Fibroblast of the conjunctiva (primary cell): ENCODE measurements at places on chromosomes 4 and X.
A peak's percentile ranks its signal among the peaks of the same experiment; 100 is the strongest.

GRCh38 chrX:24920769-24921168 is 95.0 kb downstream of the ARX start:
- DNase-seq = no peak

GRCh38 chr4:141133146-141133998 is at the start of gene RNF150:
TSS of gene RNF150 (minus strand) at chr4:141133469.
- DNase-seq = peak; percentile 92

DNA sequence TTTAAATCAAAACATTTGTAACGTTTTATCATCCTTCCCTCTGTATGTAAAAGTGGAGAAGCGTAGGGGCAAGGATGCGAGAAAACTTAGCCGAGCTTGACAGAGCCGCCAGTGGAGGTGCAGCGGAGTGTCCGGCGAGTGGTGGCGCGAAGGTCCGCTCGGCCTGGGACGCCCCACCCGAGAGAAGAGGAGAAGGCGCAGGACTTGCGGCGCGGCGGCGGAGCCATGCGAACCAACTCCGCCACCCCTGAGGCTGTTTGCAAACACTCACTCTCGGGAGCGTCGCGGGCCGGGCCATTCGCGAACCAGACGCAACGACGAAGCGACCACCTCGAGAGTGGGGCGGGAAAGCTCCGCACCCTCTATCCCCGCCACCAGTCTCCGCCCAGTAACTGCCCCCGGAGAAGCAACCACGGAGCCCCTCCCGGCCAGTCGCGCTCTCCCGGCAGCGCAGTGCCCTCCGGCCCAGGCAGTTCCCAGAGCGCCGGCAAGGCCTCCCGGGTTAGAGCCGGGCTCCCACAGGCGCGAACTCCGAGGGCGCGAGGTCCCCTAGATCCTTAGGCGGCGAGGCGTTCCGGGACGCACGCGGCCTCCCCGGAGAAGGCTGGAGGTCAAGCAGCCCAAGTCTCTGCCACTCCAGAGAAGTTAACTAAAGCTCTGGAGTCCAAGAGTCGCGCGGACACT is 2.3 kb upstream of the MAB21L2 start:
- DNase-seq = no peak

- DNase-seq = no peak
Observed at GRCh38 chr4:158938220-158939044, 164.4 kb upstream of the RAPGEF2 start.

DNA sequence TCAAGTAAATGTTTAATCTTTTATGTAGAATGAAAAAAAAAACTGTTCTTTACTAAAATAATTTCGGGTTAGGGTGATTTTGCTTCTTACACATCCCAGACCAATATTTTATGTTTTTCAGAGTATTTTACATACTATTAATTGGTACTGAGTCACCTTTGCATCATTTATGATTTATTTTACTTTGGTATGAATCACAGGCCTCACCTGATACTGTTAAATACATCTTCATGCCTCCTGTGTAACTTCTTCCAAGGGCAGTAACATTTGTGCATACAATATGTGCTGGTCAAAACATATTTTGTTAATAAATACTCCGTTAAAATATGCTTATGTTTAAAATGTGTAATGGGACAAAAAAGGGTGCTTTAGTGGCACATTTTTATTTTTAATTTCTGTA is 529.6 kb downstream of the ZNF674 start:
- DNase-seq = no peak

DNA sequence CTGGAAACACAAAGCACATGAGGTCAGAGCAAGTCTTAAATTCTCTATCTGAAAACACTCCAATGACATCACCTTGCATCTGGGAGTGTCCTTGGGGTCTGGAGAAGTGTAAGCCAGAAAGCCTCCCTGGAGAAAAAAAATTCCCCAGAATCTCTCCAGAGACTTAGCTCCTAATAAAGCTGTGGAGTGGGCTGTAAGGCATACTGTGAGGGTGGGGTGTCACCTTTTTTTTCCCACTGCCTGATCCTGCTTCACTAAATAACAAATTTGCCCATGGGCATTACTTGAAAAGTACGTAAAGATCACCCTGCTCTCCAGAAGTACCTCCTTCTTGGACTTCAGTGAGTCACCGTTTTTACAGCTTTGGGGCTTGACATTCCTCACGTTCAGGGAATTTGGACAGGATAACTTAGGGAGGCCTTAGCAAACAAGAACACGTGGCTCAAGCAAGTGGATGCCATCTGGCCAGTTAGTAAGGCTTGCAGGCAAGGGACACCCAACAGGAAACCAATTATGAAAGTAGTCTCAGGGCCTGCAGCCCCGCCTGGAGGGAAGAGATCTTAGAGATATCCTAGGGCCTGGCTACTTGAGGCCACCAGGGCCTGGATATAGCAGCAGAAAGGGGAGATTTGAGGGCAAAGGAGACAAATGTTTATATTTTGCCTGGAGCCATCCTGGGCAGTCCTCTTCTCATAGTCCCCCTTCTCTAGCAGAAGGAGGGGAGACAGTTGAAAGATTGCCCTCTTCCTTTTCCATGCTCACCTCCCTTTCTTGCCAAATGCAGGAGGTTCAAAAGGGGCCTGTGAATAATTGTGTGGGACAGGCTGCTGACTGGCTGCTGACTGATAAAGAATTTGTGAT is 60.1 kb upstream of the PLAC1 start:
- DNase-seq = peak; percentile 73

DNA sequence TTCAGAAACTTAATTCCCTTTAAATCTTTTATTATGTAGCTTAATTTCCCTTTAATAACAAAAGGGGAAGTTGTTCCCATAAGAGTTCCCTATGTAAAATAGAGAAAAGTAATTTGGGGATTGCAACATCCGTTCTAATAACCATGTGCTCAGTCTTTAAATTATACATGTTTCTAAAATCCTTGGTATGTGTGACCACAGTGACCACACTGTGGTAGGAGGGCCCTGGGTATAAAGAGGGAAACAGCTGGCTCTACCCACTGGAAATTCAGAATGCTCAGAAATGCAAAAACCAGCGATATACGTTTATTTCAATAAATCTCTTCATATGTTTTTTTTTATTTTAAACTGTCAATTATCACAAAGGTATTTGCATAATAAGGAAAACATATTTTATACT is 219.1 kb downstream of the FGF13 start:
- no peak for DNase-seq

DNA sequence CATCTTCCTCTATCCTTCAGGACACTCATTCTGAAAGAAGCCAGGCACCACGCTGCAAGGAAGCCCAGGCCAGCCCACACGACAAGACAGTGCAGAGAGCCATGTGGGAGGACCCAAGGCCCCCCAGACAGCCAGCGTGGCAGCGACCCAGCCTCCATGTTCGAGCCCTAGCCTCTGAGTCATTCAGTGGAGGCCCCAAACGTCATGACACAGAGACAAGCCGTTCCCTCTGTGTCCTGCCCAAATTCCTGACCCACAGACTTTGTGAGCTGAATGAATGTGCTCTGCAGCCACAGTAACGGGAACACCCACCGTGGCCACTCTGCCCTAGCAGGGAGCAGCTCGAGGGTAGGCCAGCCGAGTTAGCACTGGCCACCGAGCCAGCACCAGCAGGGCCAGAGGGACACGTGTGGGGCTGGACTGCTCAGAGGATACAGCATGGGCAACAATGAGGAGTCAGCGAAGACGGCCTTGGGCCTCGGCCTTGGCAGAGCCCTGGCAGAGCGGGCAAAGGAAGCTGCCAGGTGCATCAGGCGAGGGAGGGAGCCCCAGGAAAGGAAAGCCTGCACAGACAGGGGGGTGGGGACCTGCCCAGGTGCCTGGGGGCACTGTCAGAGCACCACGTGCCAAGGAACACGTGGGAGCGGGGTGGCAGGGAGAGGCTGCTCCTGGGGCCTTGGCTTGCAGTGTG is 8.6 kb downstream of the BLOC1S4 start:
- no peak for DNase-seq

- no peak for DNase-seq
Observed at GRCh38 chr4:23614284-23614892, 275.5 kb downstream of the PPARGC1A start.
